ENCODE measurements at places on chromosomes 12 and 14. TPM values are rescaled to one million over a fixed set of nuclear protein-coding genes. Genes with fewer than 3 reads are reported as not detected.

The BDKRB2 gene
- 0.28 TPM for total RNA-seq

The TAS2R30 gene
- total RNA-seq, result 2.9 TPM

The PLEKHG7 gene
- not detected for total RNA-seq

The TMEM132D gene
- total RNA-seq, result not detected

- H3K4me3 ChIP-seq, result no peak overlapping the region
- no peaks in the 10 kb centered on the region for H3K27me3 ChIP-seq
Observed at GRCh38 chr14:97581016-97581415, 783.8 kb downstream of the VRK1 start.

DNA sequence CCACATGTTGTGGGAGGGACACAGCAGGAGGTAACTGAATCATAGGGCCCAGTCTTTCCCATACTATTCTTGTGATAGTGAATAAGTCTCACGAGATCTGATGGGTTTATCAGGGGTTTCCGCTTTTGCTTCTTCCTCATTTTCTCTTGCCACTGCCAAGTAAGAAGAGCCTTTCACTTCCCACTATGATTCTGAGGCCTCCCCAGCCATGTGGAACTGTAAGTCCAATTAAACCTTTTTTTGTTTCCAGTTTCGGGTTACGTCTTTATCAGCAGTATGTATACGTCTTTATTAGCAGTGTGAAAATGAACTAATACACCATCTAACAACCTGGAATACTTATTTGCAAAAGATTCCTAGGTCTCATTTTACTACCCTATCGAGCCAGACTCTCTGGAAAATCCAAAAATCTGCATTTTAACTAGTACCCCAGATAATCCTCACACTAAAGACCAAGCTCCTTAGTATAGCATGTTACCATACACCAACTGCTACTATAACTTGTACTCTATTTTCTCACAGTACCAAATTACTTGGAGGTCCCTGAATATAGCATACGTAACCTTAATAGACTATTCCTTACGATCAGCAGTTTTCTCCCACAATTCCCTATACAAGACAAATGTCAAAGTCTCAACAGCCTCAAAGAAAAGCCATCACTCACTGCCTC lies 11.5 kb downstream of the GTF2A1 start:
- no peak overlapping the region for H3K27ac ChIP-seq
- H3K27me3 ChIP-seq, result no peaks in the 10 kb centered on the region
- no peaks in the 10 kb centered on the region for H3K36me3 ChIP-seq
- no peaks in the 10 kb centered on the region for H3K4me1 ChIP-seq
- DNase-seq, result no peak

GRCh38 chr12:106974511-106974910 lies 12.4 kb downstream of the MTERF2 start:
- H3K27me3 ChIP-seq, result no peaks in the 10 kb centered on the region
- H3K27ac ChIP-seq, result no peak overlapping the region
- H3K36me3 ChIP-seq, result peaks cover 8% of the 10 kb centered on the region

DNA sequence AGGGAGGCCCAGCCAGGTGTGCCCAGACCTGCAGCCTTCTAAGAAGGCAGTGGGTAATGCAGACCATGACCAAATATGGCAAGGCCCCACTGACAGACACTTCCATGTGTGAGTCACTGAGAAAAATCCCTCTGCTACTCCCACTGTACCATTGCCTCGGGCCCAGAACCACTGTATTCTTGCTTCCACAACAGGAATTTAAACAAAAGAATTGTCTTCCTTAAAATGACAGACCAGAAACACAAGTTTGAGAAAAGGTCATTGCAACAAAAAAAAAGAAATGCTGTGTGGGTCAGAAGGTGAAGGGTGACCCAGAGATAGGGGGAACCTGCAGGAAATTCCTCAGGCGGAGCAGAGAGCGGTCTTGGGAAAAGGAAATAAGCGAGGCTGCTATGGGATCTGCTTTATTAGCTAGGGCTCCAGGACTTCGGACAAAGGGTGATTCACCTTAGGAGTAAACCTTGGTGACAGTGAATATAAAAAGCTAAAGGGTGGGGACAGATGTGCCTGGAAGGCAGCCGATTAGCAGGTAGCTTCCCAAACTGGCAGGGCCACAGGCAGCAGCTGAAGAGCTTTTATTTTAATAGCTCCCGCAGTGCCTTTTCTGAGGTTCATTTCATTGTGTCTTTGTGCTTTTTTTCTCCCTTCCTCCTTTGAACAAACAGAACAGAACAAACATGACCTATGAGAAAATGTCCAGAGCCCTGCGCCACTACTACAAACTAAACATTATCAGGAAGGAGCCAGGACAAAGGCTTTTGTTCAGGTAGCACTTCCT lies 185.3 kb upstream of the BCL2L14 start:
- peak overlapping the region; percentile 35 for H3K4me3 ChIP-seq
- peak; percentile 89 for DNase-seq
- H3K36me3 ChIP-seq, result peaks cover 26% of the 10 kb centered on the region
- H3K4me1 ChIP-seq, result peaks cover 39% of the 10 kb centered on the region

- no peak overlapping the region for H3K4me3 ChIP-seq
- H3K27ac ChIP-seq, result no peak overlapping the region
- no peaks in the 10 kb centered on the region for H3K36me3 ChIP-seq
- no peak for DNase-seq
- H3K27me3 ChIP-seq, result no peaks in the 10 kb centered on the region
Observed at GRCh38 chr12:14975457-14975856, 2.6 kb downstream of the PDE6H start.
